ENCODE measurements at places on chromosomes 5 and 9.

DNA sequence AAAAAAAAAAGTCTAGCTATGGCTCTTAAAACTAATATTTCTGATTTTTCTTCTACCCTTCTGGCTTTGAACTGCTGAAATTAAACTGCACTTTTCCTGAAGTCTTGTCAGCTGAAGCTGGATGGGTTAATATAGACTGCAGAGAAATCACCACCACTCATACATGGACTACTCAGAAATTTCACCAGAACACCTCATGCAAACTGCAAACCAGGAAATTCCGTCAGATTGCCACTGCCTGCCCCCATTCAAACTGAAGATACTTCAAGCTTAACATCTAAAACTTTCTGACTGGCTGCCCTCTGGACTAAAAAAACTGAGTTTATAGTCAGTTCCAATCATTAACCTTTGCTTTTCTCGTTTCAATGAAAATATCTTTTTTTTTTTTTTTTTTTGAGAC lies 11.6 kb upstream of the ANXA2R start:
- DNase-seq: no peak
- H3K4me1 ChIP-seq: no peaks in the 10 kb centered on the region
- H3K4me3 ChIP-seq: no peak overlapping the region

- no peak overlapping the region for H3K27ac ChIP-seq
- H3K27me3 ChIP-seq: no peaks in the 10 kb centered on the region
- no peaks in the 10 kb centered on the region for H3K4me1 ChIP-seq
- no peak overlapping the region for H3K4me3 ChIP-seq
- H3K36me3 ChIP-seq: no peaks in the 10 kb centered on the region
Measured at GRCh38 chr5:176781638-176782570, 28.5 kb upstream of the UNC5A start.

GRCh38 chr9:37897665-37898064 lies 6.3 kb downstream of the SLC25A51 start:
- no peak for DNase-seq
- H3K36me3 ChIP-seq: no peaks in the 10 kb centered on the region
- no peak overlapping the region for H3K4me3 ChIP-seq

GRCh38 chr5:158951436-158952247 lies 148.1 kb downstream of the EBF1 start:
- no peak for DNase-seq
- no peaks in the 10 kb centered on the region for H3K27me3 ChIP-seq
- no peaks in the 10 kb centered on the region for H3K36me3 ChIP-seq
- no peak overlapping the region for H3K4me3 ChIP-seq

DNA sequence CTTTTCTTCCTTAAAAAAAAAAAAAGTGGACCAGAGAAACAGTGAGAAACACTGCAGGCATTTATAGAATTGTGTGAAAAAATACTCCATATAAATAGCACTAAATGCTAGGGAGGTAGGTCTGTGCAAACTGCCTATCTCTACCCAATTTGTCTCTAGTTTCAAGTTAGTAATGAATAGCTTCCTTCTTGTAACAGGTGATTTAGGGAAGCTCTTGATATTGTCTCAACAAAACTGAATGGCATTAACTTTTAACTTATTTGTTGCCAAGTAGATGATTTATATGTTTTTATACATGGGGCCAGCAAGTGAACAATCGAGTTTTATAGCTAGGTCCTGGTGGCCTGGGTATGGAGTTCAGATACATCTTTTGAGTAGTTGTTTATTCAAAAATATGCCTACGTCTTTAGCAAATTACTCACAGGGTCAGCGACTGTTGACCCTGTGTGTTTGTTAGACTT lies 283.6 kb downstream of the NR3C1 start:
- peaks cover 6% of the 10 kb centered on the region for H3K4me1 ChIP-seq
- no peak overlapping the region for H3K4me3 ChIP-seq
- no peaks in the 10 kb centered on the region for H3K36me3 ChIP-seq
- H3K27ac ChIP-seq: peak overlapping the region; percentile 3

Measured in colonic mucosa (tissue), 4 donors.